ENCODE measurements at places on chromosomes 12 and 14.

DNA sequence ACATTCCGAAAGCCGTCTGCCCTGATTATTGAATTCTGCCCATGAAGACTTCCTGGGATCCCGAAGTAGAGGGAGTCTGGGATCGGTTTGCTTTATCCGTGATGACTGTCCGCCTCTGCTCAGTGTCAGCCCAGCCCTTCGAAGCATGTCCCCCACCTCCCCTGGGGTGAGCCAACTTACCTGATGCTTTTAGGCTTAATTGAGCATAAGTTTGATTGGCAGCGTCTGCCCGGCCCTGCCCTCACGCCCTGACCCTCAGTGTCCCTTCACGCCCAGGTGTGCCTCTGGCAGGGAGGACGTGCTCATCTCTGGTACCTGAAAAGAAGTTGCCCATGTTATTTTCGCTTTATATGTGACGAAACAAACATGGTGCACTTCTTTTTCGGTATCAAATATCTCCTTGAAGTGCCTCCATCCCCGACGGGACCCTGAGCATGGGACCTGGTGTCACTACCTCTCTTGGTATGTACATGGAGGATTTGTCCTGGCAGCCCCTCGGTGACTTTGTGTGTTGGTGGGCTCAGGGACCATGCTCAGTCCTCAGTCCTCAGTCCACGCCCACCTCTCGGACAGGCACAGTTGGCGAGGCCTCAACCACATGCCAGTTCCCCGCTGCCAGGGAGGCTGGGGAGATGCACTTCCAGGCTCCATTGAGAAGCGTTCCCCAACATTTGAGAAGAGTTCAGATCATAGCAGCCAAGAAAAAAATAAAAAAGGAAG is 130.1 kb upstream of the RTL1 start:
- DNase-seq = no peak

- DNase-seq = no peak
These were observed 106.4 kb downstream of the SLC25A47 start for GRCh38 chr14:100429537-100429936.

- no peak for DNase-seq
These were observed 73.9 kb upstream of the KRR1 start for GRCh38 chr12:75585330-75585729.

- DNase-seq = no peak
These were observed 10.5 kb downstream of the CAND1 start for GRCh38 chr12:67279637-67280036.

DNA sequence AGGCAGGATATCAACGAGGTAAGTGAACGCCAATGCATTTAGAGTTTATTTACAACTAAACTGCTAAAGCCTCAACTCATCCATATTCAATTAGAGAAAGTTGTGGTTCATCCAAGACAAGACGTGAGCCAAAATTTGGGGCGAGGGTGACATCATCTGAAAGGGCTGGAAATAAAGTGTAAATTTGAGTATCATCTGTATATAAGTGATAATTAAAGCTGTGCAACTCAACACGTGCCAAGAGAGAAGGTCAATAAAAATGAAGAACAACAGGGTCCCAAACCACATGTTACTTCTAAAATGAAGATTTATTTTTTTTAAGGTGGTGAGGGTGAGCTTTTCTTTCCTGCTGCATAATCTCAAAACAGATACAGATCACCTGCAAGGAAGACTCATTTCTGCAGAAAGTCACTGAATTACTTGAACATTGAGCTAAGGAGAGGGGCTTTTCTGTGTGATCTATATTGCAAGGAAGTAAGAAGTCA is 203.6 kb downstream of the EFCAB11 start:
- no peak for DNase-seq

GRCh38 chr14:100076133-100076532 is 10.9 kb downstream of the EVL start:
- no peak for DNase-seq

GRCh38 chr14:100603341-100604120 is 16.3 kb upstream of the BEGAIN start:
- no peak for DNase-seq

DNA sequence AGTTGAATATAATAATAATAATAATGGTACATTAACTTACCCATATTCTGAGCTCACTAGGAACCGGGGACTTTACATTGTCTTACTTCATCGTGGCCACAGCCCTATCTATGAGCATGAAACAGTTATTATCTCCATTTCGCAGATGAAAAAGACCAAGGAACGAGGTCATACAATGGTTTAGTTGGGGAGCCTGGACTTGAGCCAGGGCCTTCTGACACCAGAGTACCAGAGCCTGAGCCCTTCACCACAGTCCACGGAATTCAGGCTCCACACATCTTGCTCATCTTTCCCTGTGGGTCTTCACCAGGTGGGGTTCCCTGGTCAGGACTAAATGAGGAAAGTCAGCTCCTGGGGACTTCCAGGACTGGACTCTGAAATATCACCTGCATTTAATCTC is 31.3 kb upstream of the CMKLR1 start:
- no peak for DNase-seq

DNA sequence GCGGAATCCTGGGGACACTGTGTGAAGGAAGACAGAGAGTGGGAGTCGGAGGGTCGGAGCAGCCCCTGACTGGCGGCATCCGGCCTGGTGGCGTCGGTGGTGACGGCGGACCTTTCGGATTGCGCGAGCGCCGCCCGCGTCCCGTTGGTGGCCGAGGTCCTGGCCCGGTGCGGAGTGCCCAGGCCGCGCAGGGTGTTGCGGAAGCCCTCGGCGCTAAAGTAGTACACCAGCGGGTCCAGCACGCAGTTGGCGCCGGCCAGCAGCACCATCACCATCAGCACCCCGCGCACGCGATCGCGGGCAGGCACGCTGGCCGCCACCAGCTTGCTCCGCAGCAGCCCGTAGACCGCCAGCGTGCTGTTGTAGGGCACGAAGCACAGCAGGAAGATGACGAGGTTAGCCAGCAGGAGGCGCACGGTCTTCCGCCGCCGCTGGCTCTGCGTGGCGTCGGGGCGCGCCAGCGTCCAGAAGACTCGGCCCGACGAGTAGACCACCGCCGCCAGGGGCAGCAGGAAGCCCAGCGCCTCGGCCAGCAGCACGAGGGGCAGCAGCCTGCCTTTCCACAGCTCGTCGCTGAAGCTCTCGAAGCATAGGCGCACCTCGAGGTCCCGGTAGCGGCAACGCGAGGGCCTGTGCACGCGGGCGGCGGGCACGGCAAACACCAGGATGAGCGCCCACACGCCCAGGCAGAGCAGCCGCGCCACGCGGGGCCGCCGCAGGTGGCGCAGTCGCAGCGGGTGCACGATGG is 13.1 kb upstream of the CHD4 start:
- no peak for DNase-seq

GRCh38 chr12:83156815-83157214 is 470.1 kb downstream of the TMTC2 start:
- DNase-seq = no peak

DNA sequence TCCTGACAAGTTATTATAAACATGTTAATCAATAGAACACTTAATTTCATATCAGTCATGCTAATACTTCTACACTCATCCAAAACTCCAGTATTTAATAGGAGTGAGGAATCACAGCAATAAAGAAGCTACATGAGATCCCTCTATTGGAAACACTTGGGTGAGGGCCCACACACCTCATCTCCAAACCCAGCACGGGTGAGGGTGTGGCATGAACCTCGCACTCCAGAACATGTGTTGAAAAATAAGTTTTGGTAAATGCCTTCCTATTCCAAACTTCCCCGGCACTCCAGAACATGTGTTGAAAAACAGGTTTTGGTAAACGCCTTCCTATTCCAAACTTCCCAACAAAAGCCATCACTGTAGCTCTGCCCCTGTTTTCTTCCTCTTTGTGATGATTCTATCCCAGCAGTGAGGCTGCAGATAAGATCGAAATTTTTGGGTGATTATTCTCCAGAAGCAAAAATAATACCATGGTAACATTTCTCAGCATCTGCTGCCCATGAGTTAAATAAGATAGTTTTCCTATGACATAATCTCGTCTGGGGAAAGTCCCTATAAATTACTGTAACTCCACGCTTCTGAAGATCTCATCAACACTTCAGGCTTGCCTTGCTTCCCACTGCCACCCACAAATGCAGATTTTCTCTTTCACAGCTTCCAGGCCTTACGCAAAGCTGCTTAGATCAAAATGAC is 24.4 kb upstream of the PTPRB start:
- DNase-seq = no peak

DNA sequence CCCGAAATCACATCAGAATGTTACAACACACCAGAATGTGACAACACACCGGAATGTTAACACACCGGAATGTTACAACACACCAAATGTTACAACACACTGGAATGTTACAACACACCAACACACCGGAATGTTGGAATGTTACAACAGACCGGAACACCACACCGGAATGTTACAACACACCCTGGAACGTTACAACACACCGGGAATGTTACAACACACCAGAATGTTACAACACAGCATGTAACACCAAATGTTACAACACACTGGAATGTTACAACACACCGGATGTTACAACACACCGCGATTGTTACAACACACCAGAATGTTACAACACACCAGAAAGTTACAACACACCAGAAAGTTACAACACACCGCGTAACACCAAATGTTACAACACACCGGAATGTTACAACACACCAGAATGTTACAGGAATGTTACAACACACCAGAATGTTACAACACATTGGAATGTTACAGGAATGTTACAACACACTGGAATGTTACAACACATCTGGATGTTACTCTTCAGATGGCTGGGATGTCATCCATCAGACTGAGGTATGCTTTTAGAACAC is 21.1 kb downstream of the CHFR start:
- no peak for DNase-seq

Data from NCI-H1417 treated with DMSO at 0.1 percent for 48 hours (cell line).